ENCODE measurements at places on chromosomes 7 and 10. TPM values are rescaled to one million over a fixed set of nuclear protein-coding genes. Genes with fewer than 3 reads are reported as not detected.

The DOCK4 gene
- total RNA-seq, result 26.1 TPM

The ADAM22 gene
- 1.8 TPM for total RNA-seq

- no peak for DNase-seq
These were observed 15.3 kb upstream of the ASB4 start for GRCh38 chr7:95470452-95470851.

DNA sequence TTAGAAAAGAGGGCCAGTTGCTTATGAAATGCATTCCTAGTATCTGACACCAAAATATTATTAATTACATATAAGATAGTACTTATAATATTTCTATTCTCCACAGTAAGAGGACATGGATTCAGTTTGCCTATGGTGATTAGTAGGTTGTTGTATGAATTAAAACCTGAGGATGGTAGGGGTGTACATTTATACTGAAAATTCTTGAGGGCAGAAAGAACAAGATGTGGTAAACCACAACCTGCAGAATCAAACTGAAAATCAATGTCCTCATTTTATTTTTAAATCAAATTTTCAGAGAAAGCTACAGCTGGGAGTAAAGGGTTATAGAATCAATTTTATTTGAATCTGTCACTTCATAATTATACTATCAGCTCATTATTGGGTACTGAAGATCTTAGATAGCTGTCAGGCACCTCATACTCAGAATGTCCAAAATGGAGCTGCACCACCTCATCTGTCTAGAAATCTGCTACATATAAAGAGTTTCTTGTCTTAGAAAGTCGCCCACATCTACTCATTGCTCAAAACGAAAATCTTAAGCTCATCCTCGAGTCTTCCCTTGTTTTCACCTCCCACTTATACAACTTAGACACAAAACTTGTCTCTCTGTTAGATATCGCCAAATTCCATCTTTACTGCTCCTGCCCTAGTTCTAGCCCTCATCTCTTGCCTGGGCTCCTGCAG lies 65.4 kb downstream of the MYO3A start:
- no peak for DNase-seq

- DNase-seq, result no peak
These were observed 72.9 kb downstream of the FAS start for GRCh38 chr10:89063465-89063864.

- DNase-seq, result no peak
These were observed 256.9 kb downstream of the STK31 start for GRCh38 chr7:23966941-23967340.

GRCh38 chr10:67666416-67667034 lies 29.5 kb downstream of the CTNNA3 start:
- DNase-seq, result no peak
